Activated CD4-positive, alpha-beta memory T cell treated with anti-CD3 and anti-CD28 coated beads for 36 hours (primary cell): ENCODE measurements at places on chromosomes 3 and 15. TPM values are rescaled to one million over a fixed set of nuclear protein-coding genes. Genes with fewer than 3 reads are reported as not detected.

The AHSG gene
- total RNA-seq = not detected

The MKRN2OS gene
- total RNA-seq = not detected

The GOLGA8J gene
- total RNA-seq = not detected

The ACAD9 gene
- 45.3 TPM for total RNA-seq

The A4GNT gene
- total RNA-seq = not detected

The BSN gene
- total RNA-seq = 0.05 TPM

The STARD5 gene
- 7.3 TPM for total RNA-seq

The TIGIT gene
- total RNA-seq = 63.8 TPM

The HRG gene
- not detected for total RNA-seq

The ANKRD34C gene
- not detected for total RNA-seq

The ST3GAL6 gene
- total RNA-seq = not detected

The OXTR gene
- 0.64 TPM for total RNA-seq

The ONECUT1 gene
- not detected for total RNA-seq

GRCh38 chr3:56196700-56197099 is 271.6 kb downstream of the ERC2 start:
- no peak for DNase-seq

DNA sequence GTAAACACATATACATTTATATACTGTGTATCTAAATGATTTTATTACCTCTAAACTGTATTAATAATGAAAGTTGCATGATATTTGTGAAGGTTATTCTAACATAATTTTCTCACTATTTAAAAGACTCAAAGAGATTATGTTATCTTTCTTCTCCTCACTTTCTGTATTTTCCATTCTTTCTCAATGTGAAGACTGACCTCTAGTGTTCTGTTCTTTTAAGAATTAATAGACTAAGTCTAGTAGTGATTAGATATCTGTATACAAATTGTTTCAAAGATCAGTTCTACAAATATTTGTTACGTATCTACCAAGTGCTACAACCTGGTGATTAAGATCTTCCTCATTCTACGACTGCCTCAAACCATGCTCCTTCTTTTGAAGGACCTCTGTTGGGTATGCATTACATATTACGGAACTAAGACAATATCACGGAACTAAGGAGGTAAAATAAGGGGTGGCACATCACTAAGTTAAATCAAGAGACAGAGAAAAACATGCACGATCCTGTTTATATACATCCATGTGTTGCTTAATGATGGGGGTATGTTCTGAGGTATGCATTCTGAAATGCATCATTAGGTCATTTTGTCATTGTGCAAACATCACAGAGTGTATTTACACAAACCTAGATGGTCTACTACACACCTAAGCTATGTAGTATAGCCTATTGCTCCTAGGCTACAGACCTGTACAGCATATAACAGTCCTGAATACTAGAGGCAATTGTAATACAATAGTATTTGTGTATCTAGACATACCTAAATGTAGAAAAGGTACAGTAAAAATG is 161.5 kb upstream of the KBTBD8 start:
- DNase-seq = no peak

DNA sequence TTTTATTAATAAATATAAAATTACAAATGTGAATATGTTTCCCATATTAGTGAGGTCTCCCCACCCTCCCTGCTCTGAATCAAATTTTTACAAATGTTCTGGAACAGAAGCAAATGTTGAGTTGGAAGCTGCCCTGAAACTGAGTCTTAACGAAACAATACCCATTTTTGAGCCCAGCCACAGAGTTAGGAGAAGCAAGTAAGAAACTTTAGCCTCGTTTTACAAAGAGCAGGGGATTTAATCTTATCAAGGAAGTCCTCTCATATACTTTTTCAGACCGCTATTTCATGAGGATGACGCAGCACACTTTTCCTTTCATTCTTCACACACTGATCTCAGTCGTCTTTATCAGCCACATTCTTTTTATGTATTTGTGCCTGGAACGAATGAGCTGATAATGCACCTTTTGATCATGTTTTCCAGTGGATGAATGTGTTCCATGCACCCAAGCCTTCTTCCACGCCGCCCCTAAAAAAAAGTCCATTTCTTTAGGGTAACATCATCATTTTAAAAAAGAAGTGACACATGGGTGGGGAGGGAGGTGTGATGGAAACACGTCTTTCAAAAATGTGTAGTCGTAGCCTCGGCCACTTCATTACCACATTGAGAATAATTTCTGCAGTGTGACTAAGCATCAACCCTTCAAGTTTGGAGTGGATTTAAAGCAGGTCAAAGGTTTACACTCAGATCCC is 48.1 kb downstream of the SETMAR start:
- peak; percentile 51 for DNase-seq

- no peak for DNase-seq
Measured at GRCh38 chr15:37208146-37209040, 108.0 kb upstream of the MEIS2 start.

DNA sequence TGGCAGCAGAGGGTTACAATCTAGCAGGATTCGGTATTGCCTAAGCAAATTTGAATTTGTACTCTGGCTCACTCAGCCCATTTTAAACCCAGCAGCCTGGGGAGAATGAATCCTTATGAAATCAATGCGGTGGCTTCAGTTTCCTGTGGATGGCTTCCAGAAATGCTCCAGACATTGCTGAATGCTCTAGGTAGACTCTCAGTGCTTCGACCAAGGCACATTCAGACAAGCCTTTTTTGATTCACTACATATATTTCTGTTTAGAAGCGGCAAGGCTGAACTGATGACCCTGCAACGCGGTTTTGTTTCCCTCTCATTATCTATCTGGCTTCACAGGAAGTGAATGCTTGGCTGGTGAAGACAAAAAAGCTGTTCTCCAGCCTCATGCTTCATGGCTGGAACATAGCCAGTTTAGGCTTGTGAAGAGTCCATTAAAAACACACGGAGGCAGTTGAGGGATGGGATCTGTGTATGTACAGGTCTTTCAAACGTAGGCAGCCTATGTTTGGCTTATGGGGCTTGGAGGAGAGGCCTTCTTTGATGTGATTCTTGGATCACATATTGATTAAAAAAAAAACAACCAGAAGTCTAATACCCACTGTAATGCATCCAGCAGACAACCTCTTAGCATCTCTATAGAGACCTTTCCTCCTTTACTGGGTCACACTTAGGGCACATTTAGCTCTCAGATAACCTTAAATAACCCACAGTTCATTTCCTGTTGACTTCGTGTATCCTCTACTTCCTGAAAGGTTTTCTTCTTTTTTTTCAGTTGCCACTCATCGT is 400.2 kb upstream of the TBL1XR1 start:
- peak; percentile 56 for DNase-seq

DNA sequence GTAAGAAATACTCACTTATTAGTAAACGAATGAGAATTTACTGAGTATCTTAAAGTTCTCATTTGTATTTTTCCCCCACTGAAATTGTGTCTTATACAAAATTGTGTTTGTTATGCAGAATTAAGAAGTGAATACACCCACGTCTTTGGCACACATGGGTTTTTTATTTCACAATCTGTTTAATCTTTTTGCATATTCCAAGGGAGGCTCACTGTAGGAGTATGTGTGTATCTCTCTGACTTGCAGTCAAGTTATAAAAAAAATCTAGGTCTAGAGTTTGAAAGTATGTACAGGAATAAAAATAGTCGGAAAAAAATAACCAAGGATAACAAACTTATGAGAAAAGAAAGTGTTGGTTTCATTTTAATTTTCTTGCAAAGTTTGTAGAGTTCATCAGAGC is 255.2 kb downstream of the PDCD6IP start:
- DNase-seq = no peak

GRCh38 chr3:30467596-30468238 is 138.7 kb upstream of the TGFBR2 start:
- DNase-seq = no peak

- no peak for DNase-seq
Measured at GRCh38 chr3:16840101-16840424, 44.7 kb upstream of the PLCL2 start.

GRCh38 chr3:114384558-114384903 is 90.7 kb downstream of the TIGIT start:
- DNase-seq = no peak

- DNase-seq = peak; percentile 68
Measured at GRCh38 chr3:50665081-50665840, 9.5 kb upstream of the DOCK3 start.

DNA sequence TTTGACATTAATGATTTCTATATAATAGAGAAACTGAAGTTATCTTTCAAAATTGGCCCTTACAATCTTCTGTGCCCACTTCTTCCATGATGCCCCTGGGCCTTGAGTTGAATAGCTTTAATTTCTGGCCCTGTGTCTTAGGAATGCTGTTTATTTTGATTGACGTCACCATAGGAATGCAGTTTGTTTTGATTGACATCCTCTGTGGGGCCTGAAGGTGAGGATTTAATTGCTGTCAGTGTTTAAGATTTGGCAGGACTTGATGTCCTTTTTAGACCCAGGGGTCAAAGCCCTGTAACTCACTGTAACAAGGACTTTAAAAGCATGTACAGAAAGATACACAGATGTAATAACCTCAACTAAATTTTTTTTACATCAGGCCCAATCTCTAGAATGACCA is 83.3 kb downstream of the GLDN start:
- no peak for DNase-seq

- no peak for DNase-seq
Measured at GRCh38 chr3:35383719-35384555, 255.4 kb upstream of the ARPP21 start.

DNA sequence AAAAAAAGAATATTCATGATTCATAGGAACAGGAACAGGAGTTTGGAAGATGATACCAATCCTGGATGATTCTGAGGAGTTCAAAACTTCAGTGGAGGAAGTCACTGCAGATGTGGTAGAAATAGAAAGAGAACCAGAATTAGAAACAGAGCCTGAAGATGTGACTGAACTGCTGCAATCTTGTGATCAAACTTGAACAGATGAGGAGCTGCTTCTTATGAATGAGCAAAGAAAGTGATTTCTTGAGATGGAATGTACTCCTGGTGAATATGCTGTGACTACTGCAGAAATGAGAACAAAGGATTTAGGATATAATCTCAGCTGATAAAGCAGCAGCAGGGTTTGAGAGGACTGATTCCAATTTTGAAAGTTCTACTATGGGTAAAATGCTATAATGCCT is 72.7 kb downstream of the GSK3B start:
- no peak for DNase-seq

DNA sequence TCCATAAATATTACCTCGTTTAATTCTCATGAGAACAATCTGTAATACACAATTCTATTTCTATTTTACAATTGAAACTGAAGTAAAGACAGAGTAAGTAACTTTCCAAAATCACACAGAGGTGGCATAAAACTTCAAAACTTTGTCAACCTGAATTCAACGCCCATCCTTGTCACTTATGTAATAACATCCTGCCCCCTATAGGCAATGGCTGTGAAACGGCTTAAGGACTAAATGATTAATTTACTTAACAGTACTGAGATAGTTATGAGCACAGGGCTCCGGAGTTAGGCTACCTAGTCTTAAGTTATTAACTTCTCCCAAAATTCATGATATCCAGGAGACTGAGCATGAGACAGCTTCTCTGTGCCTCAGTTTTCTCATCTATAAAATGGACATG is 293.1 kb upstream of the CHRM5 start:
- DNase-seq = no peak

DNA sequence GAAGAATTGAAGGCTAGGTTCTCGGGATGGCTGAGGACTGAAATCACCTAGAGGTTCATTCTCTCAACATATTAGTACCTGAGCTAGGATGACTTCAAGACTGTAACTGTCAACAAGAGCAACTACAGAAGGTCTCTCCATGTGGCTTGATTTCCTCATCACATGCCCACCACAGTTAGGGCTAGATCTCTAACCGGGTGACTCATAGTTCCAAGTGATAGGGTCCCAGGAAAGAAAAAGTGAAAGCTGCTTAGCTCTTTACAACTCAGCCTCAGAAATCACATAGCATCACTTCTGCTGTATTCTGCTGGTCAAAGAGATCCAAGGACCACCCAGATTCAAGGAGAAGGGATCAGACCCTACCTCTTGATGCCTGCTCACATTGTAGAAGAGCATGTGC is 165.4 kb upstream of the AGTR1 start:
- no peak for DNase-seq

DNA sequence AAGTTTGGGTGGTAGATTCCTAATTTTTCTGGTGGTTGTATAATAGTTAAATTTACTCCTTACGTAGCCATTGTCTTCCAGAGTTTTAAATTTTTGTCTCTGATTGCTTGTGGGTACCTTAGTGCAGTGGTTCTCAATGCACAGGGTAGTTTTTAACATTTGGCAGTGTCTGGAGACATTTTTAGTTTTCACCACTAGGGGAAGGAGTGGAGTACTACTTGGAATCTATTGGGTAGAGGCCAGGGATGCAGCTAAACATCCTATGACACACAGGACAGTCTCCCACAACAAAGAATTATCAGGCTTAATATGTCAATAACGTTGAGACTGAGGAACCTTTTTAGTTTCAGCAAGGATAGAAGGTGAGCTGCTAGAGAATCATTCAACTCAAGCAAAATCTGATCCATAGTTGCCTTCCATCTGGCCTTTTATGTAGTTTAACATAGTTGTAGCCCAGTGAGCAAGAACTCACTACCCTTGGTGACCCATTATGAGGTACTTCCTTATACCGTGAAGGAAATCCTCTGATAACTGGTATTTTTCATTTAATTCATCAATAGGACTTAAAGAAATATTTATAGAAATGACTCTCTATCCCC is 8.6 kb upstream of the STX19 start:
- no peak for DNase-seq

DNA sequence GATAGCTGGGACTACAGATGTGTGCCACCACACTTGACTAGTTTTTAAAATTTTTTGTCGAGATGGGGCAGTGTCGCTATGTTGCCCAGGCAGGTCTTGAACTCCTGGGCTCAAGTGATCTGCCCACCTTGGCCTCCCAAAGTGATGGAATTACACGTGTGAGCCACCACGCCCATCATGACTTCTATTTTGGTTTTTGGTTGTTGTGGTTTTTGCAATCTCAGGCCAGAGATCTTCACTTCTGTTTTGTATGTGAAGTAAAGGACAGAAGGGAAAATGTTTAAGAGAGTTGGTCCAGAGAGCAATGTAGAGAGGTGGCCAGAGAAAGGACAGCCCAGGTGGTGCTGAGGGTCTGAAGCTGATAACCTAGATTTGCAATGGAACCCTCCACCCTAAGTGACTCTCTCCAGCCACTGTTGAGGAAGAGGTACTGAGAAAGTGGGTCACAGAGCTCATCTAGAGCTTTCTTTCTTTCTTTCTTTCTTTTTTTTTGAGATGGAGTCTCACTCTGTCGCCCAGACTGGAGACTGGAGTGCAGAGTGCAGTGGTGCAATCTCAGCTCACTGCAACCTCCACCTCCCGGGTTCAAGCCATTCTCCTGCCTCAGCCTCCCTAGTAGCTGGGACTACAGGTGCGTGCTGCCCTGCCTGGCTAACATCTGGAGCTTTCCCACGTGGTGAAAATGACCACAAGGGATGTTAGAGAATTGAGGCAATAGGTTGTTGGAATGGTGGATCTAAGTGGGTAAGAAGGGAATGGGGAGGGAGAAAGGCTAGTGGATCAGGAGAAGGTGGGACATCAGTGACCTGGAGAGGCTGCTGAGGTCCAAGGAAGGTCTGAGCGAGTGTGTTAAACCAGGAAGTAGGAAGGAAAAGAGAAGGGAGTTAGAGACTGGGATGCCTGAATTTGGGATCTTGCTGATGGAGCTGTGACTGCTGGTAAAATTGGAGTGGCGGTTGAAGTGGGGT is 22.4 kb upstream of the SEMA4B start:
- DNase-seq = peak; percentile 25

GRCh38 chr3:100427699-100428098 is 26.4 kb downstream of the LNP1 start:
- no peak for DNase-seq

GRCh38 chr15:57923306-57923705 is 142.2 kb downstream of the ALDH1A2 start:
- no peak for DNase-seq
